GM04503 (cell line): ENCODE measurements at places on chromosomes 1 and 21.
A peak's percentile ranks its signal among the peaks of the same experiment; 100 is the strongest.

- DNase-seq, result no peak
Observed at GRCh38 chr1:7852804-7853683, at the start of gene UTS2. Gene UTS2, minus strand, starts transcription at chr1:7853065. Its CDS starts 62 bp downstream, at chr1:7853003.

DNA sequence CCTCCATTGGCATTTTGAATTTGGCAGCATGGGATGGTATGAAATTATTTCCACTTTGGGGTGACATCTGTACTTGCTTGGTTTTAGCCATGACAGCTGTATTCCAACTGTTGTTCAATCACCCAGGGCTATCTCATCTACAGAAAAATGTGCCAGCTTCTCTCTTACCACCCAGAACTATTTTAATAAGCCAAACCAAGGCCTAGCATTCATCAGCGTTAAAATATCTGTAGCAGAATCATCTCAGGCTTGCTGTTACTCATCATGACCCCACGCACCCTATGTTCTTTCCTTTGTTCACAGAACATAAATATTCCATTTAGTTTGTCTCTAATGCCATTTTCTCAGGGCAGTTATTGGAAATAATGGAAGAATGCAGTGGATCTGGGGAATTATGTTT lies 49.8 kb downstream of the GIPC2 start:
- DNase-seq, result peak; percentile 73

DNA sequence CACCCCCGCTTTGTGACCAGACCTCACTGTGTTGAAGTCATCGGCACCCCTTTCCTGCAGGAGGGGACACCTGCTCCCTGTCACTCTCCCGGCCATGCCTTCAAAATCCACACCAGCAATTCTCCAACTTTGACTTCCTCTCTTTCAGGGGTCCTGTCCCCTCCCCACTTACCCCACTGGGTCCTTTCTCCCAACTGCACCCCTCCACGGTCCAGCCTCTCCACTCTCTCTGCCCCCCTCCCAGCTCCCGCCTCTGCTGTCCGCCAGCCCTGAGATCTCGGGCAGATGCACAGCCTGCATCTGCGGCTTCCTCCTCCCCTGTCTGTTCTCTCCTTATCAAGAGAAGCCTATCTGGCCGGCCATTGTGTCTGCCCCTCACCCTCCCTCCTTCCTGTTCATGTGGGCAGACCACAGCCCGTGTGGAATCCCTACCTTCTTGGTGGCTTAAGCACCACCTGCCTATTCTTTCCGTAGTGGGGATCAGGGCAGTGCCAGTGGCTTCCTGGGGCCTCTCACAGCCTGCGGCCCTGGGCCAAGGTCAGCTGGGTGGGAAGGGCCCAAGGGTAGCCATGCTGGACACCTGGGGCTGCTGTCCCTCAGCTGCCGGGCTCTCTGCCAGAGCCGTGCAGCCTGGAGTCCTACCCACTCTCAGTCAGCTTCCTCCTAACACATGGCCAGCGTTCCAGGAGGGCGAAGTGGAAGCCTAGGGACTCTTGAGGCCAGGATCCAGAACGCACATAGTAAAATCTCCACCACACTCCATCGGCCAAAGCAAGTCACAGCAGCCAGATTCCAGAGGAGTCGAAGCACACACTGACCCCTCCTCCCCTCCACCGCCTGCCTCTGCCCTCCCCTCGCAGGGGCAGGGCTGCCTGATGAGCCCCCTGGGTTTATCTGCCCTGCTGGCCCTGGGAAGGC lies 5.1 kb upstream of the HES4 start:
- no peak for DNase-seq

DNA sequence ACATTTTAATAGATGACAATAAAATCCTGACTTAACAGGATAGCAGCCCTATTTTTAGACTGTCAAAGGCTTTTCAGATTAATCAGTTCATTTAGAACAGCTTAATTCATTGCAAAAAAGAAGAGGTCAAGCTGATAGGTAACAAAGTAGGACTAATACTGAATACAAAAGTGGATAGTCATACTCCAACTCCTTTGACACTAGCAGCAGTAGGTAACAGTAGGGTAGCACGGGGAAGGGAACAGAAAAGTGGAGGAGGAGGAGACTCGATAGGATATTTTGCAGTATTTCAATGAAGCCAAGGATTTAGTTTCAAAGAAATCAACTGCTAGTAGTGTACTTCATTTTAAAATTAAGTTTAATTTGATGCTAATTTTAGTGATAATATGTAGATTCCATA lies 51.1 kb downstream of the USP1 start:
- no peak for DNase-seq

DNA sequence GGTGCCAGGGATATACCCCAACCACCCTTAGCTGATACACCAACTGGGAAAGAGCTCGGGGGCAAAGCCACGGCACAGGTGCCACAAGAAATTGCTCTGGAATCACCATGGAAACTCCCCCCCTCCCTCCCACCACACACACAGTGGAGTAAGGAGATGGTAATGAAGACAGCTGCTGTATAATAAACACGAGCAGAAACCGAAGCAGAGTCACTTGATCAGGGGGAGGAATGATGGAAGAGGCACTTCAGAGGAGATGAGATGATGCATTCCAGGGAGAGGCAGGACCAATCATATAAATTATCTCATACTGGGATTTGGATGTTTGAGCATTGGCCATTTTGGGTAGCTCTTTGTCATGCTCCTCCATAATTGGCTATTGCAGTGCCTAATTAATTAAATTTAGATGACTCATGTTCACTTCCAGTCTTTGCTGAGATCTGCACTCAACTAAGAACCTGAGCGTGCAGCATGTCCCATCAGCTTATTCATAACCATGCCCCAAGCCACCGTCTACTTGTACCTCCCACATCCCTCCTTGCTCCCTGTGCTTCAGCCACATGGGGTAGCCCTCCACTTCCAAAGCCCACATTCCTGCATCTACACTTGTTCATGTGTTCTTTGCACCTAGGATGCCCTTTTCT lies 189.5 kb downstream of the ZSCAN20 start:
- no peak for DNase-seq

DNA sequence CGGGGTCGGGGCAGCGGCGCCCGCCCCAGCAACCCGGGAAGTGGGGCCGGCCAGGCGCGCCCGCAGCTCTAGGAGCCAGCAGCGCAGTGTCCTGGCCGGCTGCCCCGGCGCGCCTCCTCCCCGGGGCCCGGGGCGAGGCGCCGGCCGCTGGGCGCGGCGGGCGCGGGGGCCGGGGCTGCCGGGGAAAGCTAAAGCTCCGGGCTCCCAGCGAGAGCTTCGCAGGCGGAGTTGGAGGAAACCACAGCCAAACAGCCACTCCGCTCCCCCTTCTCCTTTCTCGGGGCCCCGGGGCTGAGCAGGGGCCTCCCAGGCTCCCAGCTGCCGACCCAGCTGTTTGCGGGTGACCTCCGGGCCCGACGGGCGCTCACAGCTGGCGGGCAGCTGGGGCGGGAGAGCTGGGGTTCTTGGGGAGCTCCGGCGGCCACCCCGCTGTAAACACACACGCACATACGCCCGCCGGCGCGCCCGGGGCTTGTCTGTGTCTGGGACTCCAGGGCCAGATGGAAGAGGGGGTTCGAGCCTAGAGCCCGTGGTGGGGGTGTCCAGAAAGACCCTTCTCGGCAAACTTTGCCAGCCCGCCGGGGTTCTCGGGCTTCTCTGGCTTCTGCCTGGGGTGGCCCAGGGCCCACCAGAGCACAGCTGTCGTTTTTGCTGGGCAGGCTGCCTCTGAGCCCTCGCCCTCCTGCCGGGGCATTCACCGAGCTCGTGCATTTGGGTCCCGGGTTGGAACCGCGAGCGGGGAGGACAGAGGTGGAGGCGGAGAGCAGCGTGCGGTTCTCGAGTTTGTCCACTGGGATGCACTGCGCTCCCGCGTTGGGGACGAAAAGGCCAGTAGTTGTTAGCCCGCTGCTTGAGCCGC lies 1.5 kb downstream of the AJAP1 start:
- no peak for DNase-seq

DNA sequence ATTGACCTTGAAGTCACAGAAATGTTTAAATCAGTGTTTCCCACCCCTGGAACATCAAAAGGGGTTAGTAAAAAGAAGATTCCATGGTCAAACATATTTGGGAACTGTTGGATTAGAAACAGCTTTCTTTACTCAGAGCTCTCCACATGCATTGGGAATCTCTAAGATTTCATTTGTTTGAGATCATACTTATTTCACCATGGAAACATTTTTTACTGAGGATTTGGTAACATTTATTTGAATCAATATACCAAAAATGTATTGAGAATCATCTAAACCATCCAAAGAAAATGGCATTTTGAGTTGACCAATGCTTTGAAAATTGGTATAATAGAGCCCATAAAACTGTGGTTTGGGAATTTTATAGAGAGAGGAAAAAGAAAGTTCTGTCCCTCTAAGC lies 25.3 kb downstream of the NGF start:
- DNase-seq, result no peak

GRCh38 chr1:85295006-85295431 lies 18.6 kb upstream of the BCL10 start:
- DNase-seq, result no peak

GRCh38 chr1:31221072-31221471 lies 18.6 kb downstream of the NKAIN1 start:
- DNase-seq, result no peak

DNA sequence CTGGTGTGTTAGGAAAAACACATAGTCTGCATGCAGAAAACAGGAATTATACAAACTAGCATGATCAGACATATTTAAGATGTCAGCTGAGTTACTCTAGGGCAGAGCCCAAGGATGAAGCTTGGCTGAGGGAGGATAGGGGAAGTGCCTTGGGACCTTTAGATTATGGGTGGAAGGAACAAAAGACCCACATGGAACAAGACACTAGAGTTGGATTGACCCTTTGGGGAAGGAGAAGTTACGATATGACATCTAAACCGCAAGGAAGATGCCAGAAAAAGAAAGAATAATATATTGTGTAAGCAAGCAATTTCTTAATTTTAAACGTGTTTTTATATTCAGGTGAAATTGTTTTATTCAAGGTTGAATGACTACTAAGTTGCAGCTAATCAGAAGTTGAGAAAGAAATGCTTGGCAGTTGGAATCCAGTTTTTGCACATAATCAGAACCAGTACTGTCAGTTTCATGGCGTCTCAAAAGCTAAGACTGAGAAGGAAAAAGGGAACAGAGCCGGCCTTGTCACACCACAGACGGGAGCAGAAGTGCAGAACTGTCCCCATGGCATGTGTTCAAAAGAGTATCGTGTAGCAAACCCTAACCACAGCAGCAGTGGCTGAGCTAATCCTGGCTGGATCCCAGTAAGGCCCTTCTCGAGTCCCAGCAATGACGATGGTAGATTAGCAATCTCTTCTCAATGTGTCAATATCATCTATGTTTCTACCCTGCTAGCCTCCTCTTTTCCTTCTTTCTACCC lies 31.2 kb upstream of the IFNAR2 start:
- DNase-seq, result no peak

GRCh38 chr1:223843934-223844786 lies 1.6 kb downstream of the TP53BP2 start:
- DNase-seq, result no peak

DNA sequence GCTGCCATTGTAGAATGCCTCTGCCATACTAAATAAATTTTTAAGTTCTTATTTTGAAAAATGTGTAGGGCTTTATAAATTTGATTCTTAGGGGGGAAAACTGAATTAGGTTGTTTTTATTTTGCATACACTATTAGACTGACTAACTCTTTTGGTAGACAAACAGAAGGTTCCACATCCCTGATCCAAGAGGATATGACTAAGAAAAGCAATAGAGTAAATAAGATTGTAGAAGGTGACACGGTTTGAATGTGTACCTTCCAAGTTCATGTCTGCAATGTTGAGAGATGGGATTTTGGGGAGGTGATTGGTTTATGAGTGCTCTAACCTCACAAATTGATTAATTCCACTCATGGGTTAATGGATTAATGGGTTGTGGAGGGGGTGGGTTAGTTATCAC lies 127.9 kb downstream of the GLUL start:
- no peak for DNase-seq

GRCh38 chr21:45417256-45417950 lies 12.4 kb downstream of the COL18A1 start:
- DNase-seq, result no peak

DNA sequence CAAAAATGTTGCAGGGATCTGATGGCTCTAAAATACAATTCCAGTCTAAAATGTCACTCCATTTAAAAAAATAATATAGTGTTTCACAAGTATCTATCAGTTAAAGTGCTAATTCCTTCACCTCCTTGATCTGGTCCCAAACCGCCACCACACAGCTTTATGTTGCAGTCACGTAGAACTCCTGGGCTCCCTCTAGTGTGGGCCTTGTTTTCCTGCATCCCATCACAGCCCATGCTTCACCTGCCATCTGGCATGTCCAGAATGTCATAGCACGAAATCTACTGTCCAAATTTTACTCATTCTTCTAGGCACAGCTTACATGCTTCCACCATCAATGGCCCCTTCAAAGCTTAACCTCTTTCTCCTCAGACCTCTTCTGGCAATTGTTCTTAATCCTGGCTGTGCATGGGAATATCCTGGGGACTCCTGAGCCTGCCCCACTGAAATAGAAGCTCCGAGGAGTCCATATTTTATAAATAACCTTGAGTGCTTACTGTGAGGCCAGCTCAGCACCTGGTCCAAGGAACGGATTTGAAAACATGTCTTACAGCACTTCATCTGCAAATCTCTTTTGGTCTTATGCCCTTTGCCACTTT lies 15.5 kb downstream of the FYB2 start:
- no peak for DNase-seq

- DNase-seq, result no peak
Observed at GRCh38 chr1:187985897-187986654, 1157.3 kb downstream of the PLA2G4A start.

DNA sequence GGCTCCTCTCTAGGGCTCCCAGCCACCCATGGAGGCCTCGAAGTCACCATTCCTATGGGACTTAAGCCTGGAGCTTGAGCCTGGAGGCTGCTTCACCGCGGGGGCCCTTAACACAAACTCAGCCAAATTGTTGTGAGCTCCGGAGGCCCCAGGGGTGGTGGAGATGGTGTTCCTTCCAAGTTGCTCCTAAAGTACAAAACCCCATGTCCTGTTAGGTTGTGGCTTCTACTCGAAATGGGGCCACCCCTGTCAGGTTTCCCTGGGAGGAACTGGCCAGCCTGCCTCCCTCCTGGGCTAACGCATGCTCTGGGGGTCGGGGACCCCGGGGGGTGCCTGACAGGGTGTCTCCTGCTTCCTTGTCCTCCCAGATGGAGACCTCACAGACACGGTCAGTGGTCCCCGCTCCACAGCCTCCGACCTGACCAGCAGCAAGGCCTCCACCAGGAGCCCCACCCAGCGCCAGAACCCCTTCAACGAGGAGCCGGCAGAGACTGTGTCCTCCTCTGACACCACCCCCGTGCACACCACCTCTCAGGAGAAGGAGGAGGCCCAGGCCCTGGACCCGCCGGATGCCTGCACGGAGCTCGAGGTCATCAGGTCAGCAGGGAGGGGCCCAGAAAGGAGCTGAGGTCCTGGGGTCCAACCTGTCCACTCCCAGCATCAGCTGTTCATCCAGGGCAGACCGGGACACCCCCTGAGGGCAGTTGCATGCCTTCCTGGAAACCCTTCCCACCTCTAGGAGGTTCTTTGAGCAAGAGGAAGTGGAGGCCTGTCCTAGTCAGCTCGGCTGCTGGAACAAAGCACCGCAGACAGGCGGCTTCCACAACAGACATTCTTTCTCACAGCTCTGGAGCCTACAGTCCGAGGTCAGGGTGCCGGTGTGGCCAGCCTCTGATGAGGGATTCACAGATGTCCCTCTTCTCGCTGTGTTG lies 10.8 kb upstream of the SLC25A34 start:
- DNase-seq, result no peak

GRCh38 chr21:41559658-41560631 lies 52.0 kb upstream of the TMPRSS2 start:
- peak; percentile 37 for DNase-seq
